Stimulated activated CD8-positive, alpha-beta memory T cell treated with anti-CD3 and anti-CD28 coated beads, Interleukin-12 subunit alpha, Interleukin-12 subunit beta, amount 100 ng/mL, for 4 hours (primary cell): ENCODE measurements at places on chromosomes 2 and 18.

DNA sequence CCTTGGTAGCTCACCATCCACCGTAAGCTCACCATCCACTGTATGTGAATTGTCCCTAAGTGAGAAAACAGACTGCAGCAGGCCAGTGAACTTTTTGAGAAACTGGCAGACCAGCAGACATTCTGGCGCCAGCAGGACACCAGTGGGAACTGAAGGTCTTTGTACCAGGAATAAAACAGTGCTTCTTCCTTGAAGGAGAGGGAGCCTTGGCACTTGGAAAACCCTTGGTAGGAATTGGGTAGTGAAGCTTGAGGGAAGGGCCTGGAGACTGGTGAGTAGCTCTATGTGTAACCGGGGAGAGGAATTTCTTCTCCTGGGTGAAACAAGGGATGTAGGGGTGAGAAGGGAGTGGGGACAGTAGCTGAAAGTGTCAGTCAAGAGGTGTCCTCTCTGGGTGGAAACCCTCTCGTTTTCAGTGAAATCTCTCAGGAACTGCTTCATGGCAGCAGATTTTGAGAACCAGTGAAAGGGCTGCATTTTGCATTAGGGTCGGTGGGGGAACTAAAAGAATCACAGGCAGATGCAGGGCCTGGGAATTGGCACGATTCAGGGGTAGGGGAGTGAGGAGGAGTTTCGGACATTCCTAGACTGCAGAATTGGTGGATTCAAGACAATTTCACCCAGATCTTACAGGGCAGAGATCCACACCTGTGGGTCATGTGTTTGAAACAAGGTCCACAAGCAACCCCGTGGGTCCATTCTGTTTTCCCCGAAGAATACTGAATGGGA, 131.5 kb upstream of the DLX2 start:
- DNase-seq, result no peak

GRCh38 chr18:45551142-45551815, 64.0 kb upstream of the SLC14A2 start:
- no peak for DNase-seq

- no peak for DNase-seq
These were observed 176.1 kb upstream of the KLF7 start for GRCh38 chr2:207341804-207342203.

GRCh38 chr2:86518481-86518880, 44.8 kb downstream of the CHMP3 start:
- no peak for DNase-seq

DNA sequence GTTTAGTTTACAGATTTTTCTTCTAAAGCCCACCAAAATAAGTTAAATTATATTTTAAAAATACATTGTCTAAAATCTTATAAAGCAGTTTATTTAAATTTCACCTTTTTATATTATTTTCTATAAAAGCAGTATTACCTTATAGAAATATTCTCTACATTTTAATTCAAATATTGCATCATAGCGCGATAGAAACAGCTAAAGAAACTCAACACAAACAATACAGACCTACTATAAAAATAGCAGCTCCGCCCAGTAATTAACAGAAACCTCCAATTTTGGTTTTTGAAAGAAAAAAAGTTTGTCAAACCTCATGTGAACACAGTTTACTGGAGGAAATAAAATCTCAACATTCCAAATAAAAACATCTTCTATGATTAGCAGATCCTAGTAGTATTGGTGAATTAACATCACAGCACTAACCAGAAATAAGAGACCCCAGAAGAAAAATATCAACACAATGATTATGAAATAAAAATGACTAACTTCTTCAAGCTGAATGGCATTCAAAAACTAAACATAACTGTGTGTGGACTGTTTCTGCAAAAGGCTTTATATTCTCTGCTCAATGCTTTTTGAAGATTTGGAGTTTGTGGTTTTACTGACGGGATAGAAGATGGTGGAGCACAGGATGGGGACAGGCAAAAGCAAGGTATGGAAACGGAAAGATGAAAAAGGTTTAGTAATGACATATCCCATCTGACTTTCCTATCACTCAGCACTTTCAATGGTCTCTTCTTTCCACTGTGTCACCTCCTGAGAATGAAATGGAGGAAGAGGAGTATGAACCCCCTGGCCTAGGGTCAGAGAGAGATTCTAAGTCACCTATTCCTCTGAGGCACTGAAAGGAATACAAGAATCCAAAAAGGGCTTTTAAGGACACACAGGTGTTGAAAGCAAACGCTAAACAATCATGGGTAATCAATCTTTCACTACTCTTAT, 17.5 kb downstream of the MAP4K3 start:
- DNase-seq, result no peak

DNA sequence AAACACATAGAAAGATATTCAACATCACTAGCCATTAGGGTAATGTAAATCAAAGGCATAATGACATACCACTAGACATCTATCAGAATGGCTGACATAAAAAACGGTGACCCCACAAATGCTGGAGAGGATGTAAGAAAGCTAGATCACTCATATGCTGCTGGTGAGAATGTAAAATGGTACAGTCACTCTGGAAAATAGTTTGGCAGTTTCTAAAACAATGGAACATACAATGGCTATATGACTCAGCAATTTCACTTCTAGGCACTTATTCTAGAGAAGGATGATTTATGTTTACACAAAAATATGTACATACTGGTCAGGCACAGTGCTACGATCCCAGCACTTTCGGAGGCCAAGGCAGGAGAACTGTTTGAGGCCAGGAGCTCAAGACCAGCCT, 87.3 kb downstream of the COLEC12 start:
- no peak for DNase-seq

GRCh38 chr2:64220265-64220664, 76.0 kb upstream of the PELI1 start:
- DNase-seq, result no peak

DNA sequence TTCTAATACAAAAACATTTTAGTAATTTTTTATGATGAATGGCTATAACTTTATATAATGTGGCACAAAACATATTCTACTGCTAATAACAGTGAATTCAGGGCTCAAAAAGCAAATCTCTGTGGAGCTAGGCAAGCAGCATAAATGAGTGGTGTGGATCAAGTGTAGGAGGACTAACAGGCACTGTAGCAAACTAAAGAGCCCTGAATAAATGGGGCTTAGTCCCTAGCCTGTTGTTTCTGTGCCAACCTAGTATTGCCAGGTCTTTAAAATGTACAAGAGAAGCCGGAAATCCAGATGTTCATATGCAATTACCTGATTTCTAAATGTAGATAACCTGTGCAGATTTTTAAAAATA, 18.5 kb downstream of the REL start:
- DNase-seq, result no peak

DNA sequence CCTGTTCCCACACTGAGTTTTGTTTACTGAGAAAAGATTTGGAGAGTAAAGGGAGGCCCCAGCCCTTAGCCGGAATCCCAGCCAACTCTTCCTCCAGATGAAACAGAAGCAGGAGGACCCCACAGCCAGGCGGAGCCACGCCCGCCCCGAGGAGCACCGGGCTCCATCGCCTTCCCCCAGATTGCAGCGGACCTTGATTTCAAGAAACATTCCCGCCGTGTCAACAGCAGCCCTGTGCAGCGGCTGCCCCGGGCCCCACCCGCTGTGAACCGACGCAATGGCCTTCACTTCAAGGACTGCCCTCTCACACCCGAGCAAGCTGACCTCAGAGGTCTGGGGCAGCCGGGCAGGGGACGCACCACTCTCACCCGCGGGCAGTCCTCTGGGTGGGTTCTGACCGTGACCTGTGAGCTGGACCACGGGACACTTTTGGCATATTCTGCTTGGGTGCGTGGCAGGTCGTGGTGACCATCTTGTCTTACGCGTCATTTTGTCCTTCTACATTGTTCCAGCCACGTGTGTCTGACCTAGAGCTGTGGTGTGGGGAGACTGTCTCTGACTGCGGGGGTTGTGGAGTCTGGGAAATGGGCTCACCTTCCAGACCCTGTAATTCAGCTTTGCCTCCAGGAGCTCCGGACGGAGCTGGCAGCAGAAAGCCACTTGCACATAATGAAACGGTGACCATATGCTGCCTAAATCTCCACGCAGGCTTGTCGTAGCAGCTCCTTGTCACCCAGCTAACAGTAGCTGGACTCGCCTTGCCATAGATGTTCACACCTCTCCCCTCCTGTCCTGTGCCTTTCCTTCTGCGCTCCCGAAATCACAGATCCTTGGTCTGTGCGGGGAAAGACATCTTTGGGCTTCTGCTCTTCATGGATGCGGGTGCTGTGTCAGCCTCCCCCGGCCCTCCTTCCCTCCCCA, 32.0 kb upstream of the INHBB start:
- DNase-seq, result no peak

GRCh38 chr2:148627224-148627623, 17.3 kb upstream of the EPC2 start:
- DNase-seq, result no peak

DNA sequence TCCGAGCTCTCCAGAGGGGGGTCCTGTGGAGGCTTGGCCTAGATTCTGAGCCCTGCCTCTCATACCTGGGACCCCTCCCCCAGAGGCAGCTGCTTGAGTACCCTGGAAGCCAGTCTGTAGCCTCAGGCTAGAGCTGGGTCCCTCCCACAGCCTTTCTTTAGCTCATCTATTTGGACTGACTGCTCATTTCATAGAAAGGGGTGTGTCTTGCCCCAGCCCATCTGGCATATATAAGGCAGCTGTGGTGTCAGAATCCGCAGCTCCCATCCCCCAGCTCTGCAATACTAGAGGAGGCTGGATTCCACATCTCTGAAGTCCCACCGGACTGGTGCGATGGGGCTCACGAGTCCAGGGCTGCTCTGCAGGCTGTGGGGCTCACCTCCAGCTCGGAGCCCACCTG, 26.1 kb downstream of the MPHOSPH10 start:
- DNase-seq, result no peak

DNA sequence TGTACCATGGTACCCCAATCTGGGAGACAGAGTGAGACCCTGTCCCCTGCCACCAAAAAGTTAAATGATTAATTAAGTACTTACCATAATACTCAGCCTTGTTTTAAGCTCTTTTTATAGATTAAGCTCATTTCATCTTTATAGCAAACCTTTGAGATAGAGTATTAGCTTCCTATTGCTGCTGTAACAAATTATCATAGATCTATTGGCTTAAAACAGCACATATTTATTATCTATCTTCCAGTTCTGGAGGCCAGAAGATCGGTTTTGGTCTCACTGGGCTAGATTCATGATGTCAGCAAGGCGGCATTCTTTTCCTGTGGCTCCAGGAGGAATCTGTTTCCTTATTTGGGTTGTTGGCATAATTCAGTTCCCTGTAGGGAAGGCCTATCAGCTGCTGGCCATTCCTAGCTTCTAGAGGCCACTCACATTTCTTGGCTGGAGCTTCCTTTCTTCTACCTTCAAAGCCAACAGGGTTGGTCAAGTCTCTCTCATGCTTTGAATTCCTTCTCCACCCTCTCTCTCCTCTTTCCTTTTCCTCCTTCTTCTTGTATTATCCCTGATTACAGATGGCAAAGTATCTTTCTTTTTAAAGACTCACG, 13.7 kb upstream of the GREB1 start:
- no peak for DNase-seq

GRCh38 chr2:156589381-156590079, 153.4 kb downstream of the GPD2 start:
- no peak for DNase-seq

DNA sequence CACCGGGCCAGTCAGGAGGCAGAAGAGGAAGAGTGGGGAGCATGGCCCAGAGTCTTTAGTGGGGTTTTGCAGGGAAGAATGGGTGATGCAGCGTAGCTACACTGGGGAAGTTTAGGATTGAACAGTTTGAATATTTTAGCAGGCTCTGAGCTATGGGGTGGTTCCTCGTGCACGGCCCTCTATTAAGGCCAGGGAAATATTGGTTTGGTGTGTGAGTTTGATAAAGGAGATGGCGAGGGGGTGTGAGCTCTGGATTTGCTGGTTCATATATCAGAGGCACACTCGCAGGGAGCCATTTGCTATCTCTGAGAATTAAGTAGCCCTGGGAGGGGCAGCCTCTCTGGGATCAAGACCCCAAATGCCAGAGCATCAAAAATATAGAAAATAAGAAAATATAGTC, 50.1 kb downstream of the BOLA3 start:
- DNase-seq, result no peak

GRCh38 chr18:72419914-72420313, 124.2 kb downstream of the CBLN2 start:
- DNase-seq, result no peak

DNA sequence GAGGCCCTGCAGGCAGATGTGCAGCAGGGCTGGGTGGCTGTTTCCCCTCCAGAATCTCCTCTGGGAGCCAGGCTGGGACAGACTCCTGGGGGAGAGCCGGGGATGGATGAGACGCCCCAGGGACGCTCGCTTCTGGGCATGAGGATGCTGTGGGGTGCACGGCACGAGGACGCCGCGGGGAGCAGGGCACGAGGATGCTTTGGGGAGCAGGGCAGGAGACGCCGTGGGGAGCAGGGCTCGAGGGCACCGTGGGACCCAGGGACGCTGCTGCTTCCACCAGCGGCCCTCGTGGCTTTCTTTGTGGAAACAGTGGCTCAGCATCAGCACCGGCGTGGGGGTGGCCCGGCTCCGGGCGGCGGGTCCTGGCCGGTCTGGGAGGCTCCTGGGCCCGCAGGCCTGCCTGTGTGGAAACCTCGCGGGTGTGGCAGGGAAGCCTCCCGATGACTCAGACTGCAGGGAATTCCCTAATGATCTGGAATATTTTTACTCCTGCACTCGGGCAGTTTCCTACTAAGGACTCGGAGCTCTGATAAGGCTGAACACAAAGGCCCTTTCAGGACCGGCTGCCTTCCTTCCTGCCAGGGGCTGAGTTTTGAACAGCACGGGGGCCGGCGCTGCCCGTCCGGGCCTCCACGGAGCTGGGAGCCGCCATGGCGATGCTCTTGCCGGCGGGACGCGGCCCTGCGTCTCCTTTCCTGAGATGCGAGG, 62.6 kb downstream of the NFATC1 start:
- no peak for DNase-seq

DNA sequence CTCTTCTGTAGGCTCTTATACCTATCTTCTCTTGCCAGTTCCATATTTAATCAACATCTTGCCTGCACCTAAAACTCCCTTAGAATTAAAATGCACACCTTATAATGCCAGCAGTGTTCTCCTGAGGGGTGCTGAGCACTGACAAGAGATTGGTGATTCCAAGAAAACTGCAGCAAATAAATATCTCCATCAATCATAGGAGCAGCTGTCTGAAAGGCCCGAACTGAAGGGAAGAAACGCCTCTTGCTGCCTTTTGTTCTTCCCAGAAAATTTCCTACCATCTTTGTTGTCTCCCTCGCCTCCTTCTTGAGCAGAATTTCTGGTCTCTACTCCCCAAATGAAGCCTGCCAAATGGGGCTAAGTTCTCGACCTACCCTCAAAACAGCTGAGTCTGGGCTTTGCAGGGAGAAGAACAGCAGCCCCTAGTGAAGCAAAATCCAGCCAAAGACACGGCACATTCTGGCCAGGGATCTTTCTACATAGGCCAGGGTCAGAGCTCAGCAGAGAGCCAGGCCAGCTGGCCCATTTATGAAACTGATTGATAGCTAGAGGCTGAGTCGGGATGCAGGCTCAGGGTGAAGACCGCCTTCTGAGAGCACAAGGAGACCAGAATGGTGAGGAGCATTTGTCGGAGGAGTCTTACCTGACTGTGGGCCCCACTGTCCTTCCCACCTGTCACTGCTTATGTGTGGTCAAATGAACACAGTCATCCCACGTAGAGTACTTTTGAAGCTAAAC, 20.4 kb upstream of the TMEM247 start:
- no peak for DNase-seq
